ENCODE measurements at places on chromosomes 6 and 20.

DNA sequence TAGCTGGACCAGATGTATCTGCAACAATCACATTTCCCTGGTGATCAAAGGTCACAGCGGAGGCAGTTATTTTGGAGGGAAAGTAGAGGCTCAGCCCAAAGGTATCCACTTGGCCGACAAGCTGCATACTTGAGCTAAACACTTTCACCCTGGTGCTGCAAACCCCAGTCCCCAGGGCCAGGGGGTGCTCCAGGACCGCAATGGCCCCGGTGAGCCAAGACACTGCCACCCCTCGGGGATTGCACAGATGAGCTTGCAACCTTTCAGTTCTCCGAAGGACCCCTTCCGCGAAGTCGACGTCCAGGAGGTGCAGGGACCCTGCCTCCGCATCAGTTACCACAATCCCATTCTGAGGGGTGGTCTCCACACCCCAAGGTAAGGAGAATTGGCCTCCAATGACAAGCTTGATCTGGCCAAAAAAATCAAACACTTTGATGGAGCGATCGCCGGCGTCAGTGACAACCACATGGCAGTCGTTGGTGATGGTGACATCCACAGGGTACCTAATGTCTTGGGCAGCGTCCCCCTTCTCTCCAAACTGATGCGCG lies 823 bp downstream of the NHLRC1 start:
- DNase-seq, result no peak

GRCh38 chr20:51517839-51518238 lies 24.7 kb downstream of the NFATC2 start:
- no peak for DNase-seq

DNA sequence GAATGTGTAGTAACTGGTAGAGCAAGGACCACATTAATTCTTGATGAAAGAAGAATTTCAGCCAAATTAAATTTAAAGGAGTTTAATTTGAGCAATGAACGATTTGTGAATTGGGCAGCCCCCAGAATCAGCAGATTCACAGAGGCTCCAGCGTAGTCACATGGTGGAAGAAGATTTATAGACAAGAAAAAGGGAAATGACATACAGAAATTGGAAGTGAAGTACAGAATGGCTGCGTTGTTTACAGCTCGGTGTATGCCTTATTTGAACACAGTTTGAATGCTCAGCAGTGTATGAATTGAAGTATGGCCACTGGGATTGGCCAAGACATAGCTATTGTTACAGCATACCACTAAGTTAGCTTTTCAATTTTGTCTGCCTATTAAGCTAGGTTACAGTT lies 173.6 kb upstream of the ARG1 start:
- no peak for DNase-seq

DNA sequence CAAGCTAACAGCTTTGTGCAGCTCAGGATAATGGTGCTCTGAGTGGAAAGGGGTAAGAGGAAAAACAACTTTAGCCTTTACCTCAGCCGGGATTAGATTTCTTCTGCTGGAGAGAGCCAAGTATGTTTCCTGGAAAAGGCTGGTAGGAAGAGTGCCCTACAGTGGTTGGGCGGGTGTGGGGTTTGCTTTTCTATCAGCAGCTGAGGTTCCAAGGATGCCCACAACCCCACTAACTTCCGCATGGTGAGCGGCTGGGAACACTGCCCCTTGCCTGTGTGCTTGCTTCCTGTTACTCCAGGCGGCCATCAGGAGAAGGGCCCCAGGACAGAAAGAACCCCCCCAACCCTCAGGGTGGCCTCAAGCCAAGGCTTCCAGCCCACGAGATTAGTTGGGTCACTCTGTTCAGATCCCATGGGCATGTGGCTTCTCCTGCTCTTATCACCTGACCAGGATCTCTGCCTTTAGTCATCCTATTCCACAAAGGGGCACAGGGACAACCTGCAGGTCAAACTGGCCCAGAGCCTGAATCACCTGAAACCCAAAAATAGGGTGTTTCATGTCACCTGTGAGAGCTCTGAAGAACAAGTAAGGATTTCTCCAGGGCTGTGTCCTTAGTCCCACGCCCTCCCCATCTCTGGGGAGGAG lies 10.5 kb downstream of the MRPS18A start:
- no peak for DNase-seq

GRCh38 chr6:27205375-27206278 lies 41.9 kb upstream of the PRSS16 start:
- DNase-seq, result no peak

DNA sequence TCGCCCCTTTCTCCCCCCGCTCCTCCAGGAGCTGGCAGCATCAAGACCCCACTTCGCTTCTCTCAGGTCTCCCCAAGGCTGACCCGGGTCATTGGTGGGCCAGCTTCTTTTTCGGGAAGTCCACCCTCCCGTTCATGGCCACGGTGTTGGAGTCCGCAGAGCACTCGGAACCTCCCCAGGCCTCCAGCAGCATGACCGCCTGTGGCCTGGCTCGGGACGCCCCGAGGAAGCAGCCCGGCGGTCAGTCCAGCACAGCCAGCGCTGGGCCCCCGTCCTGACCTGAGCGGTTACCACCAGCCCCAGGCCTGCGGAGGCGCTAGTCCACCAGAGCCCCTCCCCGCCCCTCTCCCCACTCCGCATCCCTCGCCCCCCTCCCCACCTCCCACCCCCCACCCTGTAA lies 1.0 kb downstream of the PPDPF start:
- DNase-seq, result no peak

Measured in stimulated activated CD4-positive, alpha-beta T cell treated with anti-CD3 and anti-CD28 coated beads, TNF-alpha, amount 100 ng/mL, for 24 hours (primary cell).